NCI-H2081 (cell line): ENCODE measurements at places on chromosomes 13 and 19.

- DNase-seq = no peak
Observed at GRCh38 chr13:85408415-85408814, 390.8 kb downstream of the SLITRK6 start.

DNA sequence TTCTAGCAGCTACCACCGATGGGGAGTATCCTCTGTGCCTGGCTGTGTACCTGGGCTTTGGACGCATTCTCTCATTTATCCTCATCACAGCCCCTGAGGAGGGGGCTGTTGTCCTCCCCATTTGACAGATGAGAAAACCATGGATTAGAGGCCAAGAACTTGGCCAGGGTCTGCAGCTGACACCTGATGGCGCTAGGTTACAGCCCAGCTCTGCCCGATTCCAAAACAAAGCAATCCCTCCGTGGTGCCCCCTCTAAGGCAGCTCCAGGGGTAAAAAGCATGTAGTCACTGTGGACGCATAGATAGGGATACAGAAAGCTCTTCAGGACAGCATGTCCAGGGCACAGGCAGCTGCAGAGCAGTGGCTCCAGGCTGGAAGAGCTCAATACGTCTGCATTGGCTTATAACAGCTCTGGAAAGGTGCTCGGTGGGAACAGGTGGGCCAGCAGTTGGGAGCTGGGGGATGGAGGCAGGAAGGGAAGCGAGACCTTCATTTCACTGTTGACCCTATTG is 35.4 kb upstream of the UQCRFS1 start:
- DNase-seq = no peak

GRCh38 chr13:103289681-103290080 is 223.5 kb upstream of the SLC10A2 start:
- no peak for DNase-seq

GRCh38 chr19:30557212-30557611 is 185.0 kb downstream of the ZNF536 start:
- no peak for DNase-seq

DNA sequence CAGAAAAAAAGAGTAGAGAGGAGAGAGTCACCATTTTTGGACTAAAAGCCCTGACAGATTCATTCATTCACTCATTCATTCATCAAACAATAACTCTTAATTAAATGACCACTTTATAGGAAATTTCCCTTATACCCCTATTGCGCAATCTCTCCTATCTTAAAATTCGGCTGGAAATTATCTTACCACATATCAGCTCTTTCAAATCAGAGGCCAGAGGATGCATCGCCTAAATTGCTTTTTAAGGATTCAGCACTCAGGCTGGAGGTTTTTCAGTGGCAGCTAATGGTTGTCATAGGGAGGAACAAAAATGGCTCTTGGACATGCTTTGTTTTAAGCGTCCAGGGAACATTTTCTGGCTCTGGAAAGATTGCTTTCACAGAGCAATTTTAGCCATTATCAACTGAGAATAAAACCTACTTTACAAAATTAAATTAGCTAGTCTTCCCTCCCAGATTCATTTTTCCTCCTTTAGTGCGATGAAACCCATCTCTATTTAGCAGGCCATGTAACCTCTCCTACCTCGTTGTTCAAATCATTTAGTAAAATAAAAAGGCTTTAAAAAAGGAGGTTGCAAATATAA is 115.2 kb downstream of the OLFM4 start:
- no peak for DNase-seq

DNA sequence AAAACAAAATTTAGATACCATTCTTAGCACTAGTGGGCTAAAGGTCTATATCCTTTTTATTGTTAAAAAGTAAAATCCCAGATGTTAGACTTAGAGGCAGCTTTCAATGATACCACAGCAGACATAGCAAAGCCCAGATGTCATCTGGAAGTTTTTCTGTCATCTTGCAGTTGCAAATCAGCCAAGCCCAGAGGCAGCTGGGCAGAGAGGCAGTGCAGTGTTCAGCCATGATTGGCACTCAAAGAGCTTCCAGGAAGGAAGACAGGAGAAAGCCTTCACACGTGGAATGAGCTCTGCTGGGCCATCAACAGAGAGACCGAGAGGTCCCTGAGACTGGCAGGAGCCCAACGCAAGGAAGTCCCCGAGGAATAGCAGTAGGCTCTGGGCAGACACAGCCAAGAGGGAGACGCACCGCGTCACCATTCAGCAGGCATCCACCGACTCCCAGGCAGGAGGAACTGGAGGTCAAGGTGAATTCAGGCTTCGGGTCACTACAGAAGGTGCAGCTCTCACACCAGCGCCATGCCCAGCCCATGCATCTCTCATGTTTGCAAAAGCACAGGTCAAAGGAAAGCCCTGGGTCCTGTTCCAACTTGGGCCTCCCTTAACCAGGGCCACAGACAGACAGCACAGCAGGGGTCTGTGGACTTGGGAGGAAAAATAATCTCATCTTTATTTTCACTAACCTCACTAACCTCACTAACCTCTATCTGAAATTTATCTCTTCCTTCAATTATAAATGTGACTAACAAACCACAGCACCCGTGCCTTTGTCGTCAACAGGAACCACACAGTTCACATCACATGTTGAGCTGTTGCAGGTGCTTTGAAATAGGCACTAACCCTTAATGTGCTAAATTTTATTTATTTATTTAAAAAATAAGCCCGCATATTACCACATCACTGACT is 54.9 kb downstream of the TUBGCP3 start:
- no peak for DNase-seq

DNA sequence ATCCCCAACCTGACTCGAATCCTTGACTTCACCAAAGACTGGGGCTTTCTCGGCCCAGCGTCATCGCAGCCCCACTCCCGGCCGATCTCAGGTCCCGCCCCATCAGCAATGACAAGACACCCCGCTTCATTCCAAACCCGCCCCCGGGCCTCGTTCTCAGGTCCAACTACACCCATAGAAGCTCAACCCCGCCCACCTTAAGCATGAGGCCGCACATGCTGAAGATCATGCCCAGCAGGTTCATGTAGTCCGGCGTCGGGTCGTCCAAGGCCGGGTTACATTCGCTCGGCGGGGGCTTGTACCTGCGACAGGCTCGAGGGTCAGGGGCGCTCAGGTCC is 2.3 kb downstream of the WDR83 start:
- DNase-seq = no peak

GRCh38 chr13:30872276-30872594 is 33.8 kb upstream of the MEDAG start:
- no peak for DNase-seq

GRCh38 chr13:32381539-32381938 is 46.4 kb downstream of the N4BP2L1 start:
- no peak for DNase-seq

GRCh38 chr19:12034198-12034597 is 1.3 kb downstream of the ZNF433 start:
- DNase-seq = no peak

DNA sequence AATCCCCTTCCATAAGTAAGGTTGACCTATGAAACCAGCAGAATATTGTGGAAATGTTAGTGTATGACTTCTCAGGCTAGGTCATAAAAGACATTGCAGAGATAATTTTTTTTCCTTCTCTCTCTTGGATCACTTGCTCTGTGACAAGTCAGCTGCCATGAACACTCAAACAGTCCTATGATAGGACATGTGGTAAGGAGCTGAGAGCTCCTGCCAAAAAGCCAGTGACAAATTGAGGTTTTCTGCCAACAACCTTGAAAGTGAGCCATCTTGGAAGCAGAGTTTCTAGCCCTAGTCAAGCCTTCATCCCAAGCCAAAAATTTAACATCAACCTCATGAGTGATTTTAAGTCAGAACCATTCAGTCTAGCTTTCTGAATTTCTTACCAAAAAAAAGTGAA is 270.9 kb upstream of the NBEA start:
- DNase-seq = no peak

- DNase-seq = no peak
Observed at GRCh38 chr19:32289566-32290210, 55.7 kb upstream of the ZNF507 start.

GRCh38 chr19:38004521-38005223 is 97.7 kb downstream of the SIPA1L3 start:
- DNase-seq = peak; percentile 75

DNA sequence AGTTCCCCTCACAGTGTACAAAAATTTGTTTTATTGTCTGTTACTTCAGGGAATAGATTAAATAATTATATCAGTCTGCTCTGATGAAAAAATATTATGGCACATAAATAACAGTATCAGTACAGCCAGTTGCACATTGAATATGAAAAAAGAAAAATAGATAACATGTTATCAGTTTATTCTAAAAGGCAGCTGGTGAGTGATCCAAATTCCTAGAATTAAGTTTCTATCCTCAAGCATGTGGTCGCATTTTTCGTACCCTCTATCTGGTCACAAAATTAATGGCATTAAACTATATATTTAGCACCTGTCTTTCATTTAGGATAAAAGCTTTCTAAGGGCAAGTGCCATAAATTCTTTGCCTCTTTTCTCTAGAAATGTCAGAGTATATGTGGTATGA is 944.8 kb upstream of the PCDH9 start:
- DNase-seq = no peak

DNA sequence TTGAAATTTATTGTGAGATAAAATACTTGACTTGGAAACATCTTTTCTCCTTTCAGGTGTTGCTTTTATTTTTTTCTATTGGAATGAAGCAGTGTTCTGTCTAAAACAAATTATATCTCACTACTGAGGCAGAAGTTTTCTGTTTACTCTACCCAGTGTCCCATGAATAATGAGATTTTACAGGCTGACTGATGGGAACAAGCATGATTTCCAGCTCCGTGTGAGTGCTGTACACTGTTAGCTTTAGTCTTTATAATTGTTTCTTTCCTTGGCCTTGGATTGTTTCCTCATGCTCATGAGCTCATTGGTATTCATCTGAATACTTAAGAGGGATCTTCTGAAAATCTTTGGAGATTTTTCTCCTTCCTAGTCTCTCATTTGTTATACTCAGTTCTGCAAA is 2049.5 kb upstream of the PRR20A start:
- DNase-seq = no peak

GRCh38 chr19:43983544-43983911 is 460 bp upstream of the ZNF155 start:
- no peak for DNase-seq

- no peak for DNase-seq
Observed at GRCh38 chr13:21058361-21058760, 3.0 kb downstream of the LATS2 start.

DNA sequence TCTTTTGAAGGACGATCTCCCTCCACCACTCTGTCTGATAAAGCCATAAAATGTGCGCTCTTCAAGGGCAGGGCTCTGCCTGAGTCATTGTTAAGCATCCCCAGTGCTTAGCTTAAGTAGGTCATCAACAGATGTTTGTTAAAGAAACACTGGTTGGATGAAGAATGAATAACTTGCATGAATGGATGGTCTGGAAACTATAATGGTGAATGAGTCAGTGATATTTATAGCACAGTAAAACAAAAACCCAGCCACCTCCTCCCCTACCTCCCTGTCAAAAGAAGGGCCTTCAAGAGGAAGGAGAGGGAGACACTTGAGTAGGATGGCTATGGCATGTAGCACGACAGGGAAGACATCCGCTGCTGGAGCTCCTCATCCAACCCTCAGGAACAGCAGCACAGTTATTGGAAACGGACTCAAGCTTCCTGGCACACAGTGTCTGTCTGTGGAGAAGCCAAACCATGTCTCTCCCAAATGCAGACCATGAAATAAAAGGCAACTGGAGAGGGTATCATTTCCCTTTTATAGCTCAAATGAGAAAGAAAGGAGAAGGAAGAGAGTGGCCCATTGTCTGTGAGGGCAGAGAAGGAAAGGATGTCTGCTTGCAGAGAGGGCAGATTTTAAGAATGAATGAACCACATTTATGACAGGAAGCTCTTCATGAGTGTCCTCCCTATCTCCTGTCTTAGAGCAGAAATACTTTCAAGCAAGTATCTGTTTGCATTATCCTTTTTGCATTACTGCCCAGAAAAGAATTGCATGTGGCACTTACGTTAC is 183.5 kb upstream of the UBL3 start:
- no peak for DNase-seq

- no peak for DNase-seq
Observed at GRCh38 chr13:84607261-84608013, 725.2 kb upstream of the SLITRK1 start.

GRCh38 chr13:42876887-42877545 is 95.6 kb downstream of the FAM216B start:
- no peak for DNase-seq
